Bone marrow (tissue), 2 donors: ENCODE measurements at places on chromosomes 2 and 18.

DNA sequence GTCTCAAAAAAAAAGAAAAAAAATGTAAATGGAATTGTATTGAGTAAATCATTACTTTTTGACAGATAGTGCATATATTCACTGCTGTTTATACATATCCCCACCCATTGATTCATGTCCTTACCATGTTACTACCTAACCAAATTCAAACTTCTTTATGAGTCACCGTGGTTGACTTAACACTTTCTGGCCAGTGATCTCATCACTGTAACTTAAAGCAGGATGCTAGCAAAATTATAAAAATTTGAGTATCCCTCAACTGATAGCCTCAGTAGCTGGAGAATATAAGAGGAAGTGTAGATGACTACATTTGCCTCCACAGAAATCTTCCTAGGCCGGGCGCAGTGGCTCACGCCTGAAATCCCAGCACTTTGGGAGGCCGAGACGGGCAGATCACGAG is 13.4 kb downstream of the CNOT9 start:
- no peak for DNase-seq

- no peak for DNase-seq
These were observed 92.6 kb downstream of the LYPD6 start for GRCh38 chr2:149422991-149423338.

DNA sequence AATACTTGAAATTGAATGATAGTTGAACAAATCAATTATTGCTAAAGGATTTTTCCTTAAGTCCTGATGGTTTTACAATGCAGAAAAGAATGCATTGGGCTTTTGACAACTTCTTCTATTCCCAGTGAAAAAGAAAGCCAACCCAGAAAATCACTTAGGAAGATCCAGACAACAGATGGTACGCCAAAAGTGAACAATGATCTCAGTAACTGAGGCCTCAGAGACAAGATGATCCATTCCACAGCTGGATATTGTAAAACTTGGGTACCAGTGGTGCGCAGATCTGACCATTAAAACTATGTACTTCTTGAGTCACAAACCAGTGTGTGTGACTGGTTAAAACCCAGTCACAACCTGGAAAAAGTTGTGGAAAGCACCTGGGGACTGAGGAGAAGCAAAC is 173.5 kb downstream of the ETAA1 start:
- DNase-seq, result no peak

GRCh38 chr2:100990650-100991403 is 11.3 kb upstream of the RPL31 start:
- DNase-seq, result no peak

DNA sequence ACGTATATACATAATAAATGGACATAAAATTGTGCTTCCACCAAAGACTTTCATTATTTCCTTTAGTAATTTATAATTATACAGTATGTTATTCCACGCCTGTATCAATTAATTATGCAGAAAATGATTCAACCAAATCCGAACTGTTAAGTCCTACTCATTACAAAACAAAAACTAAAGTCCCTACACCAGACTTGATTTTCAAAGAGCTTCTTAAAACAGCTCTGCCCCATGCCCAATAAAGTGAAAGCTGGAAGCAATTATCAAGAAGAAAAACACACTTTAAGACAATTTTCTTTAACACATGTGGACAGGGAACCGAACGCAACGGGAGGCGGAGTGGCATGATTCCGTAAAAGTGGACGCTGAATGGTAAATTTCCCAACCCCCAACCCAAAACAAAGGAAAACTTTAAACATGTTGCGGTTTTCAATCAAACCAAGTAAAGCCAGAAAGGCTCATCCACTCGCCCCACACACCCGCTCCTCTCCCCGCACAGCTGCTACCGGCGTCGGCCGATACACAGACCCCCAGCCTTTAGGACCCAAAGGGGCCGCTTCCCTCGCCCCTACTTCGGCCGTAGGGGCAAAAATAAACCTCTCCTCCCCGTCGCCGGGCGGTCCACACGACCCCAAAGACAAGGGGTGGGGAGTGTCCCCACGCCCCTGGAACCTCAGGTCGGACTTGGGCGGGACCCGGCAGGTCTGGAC is 705 bp downstream of the YES1 start:
- no peak for DNase-seq

DNA sequence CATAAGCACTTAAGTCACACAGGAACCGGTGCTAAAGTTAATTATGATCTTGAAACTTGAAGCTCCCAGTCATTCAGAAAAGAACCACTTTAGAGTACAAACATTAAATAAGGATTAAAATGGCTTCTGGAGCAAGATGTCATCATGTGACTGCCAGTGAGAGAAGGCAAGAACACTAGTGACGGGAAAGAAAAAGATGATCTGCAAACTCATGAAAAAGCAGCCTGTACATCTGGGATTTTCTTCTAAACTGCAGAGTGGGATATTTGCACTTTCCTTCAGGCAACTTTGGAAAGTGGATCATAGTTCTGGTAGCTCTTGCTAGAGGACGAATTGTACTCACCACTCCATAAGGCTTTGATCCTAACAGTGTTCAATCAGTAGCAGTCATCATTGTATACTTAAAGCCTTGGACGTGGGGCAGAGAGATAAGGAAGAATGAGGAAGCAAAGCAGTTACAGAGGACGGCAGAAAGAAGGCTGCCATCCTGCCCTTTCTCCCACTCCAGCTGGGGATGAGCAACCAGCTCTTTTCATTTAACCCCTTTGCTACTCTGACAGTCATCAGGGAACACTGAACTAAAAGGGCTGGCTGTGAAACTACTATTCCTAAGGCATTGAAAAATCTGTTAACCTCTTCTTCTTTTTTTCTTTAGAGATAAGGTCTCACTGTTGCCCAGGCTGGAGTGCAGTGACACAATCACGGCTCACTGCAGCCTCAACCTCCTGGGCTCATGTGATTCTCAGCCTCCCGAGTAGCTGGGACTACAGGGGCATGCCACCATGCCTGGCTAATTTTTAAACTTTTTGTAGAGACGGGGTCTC is 18.1 kb downstream of the ABHD3 start:
- DNase-seq, result peak; percentile 53

- DNase-seq, result no peak
These were observed 538.2 kb upstream of the TNP1 start for GRCh38 chr2:217398101-217398500.

- no peak for DNase-seq
These were observed 50.0 kb downstream of the HDHD2 start for GRCh38 chr18:47100212-47100831.

- no peak for DNase-seq
These were observed 33.7 kb upstream of the ZNF516 start for GRCh38 chr18:76528477-76529432.

DNA sequence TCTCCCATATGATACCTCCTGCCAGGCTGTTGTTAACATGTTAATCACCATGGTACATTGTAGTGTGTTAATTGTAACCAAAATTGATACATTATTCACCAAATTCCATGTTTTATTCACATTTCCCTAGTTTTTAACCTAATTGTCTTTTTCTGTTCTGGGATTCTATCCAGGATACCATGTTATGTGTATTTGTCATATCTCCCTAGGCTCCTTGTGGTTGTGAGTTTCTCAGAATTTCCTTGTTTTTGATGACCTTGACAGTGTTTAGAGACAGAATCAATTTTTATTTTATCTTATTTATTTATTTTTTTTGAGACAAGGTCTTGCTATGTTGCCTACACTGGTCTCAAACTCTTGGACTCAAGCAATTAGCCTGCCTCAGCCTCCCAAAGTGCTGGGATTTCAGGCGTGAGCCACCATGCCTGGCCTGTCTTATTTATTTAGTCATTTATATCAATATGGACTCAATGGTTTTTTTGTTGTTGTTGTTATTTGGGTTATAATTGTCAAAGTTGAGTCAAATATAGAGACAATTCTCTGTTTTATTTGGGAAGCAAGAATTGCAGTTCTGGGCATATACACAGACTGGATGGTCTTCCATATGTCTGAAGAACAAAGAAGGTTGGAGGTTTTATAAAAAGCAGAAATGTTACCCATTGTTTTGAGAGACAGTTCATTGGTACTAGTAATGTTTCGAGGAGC is 42.6 kb downstream of the INPP4A start:
- no peak for DNase-seq

- peak; percentile 15 for DNase-seq
These were observed 35.7 kb upstream of the POLE4 start for GRCh38 chr2:74922592-74923227.

GRCh38 chr2:151943461-151943860 is 115.2 kb upstream of the ARL5A start:
- no peak for DNase-seq

GRCh38 chr18:59646963-59647307 is 50.3 kb downstream of the CCBE1 start:
- DNase-seq, result no peak

DNA sequence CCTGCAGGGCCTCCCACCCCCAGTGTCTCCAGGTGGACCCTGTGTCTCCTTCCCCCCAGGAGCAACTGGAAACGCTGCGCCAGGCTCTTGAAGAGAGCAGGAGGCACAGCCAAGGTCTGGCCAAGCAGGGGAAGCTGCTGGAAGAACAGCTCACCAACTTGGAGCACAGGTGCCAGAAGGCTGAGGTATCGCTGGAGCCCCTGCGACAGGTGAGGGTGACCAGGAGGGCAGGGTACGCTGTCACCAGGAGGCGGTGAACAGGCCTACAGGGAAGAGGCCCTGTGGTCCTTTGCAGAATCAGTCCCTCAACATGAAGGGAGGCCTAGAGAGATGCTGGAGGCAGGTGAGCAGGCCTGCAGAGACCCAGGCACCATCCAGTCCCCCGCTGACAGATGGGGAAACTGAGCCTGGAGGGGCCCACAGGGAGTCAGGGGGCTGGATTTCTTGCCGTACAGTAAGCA is 15.6 kb upstream of the SNED1 start:
- no peak for DNase-seq

GRCh38 chr18:58754544-58755068 is 83.3 kb downstream of the MALT1 start:
- peak; percentile 45 for DNase-seq

DNA sequence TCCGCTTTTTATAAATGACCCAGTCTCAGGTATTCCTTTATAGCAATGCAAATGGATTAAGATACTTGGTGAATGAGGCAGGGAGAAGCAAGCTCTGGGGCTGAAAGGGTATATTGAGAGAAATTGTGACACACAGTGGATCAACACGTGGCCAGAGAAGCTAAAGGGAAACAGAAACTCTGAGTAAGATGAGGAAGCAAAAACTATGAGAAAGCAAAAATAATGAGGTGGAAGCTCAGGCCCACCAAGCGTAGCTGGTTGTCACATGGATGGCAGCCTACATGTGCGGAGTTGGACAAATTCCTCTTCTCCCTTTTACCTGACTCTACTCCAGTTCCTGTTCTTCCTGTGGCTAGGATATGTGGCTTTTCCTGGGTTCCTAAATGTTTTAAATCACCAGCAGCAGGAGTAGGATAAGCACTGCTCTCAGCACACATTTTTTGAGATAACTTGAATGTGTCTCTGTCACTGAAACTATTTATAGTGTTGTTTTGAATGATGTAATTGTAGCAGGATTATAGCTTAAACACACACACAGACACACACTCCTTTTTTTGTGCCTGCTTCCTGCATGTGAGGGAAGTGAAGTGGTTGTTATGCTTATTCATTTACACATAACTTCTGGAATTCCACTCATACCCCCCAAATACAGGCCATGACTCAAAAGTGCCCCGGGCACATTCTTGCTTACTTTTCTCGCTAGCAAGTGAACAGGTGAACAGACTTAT is 30.1 kb upstream of the EPC2 start:
- DNase-seq, result peak; percentile 90

- peak; percentile 51 for DNase-seq
These were observed 14.9 kb downstream of the IL1B start for GRCh38 chr2:112821682-112822081.

GRCh38 chr2:11949732-11950523 is 203.5 kb downstream of the LPIN1 start:
- DNase-seq, result peak; percentile 75

DNA sequence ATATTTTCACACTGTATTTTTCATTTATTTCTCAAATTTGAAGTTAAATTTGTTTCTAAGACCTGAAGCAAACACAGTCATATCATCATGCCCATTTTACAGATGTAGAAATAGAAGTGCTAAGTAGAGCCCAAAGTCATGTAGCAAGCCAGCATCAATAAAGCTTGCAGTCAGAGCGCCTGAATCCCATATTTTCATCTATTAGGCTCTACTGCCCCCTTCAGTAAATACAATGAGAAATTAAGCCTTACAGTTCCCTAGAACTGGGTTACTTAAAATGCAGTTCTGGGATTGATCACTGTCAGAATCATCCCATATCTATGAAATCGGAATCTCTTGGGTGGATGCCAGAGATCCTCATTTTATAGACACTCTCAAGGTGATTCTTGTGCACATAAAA is 419.9 kb downstream of the TGIF1 start:
- no peak for DNase-seq

DNA sequence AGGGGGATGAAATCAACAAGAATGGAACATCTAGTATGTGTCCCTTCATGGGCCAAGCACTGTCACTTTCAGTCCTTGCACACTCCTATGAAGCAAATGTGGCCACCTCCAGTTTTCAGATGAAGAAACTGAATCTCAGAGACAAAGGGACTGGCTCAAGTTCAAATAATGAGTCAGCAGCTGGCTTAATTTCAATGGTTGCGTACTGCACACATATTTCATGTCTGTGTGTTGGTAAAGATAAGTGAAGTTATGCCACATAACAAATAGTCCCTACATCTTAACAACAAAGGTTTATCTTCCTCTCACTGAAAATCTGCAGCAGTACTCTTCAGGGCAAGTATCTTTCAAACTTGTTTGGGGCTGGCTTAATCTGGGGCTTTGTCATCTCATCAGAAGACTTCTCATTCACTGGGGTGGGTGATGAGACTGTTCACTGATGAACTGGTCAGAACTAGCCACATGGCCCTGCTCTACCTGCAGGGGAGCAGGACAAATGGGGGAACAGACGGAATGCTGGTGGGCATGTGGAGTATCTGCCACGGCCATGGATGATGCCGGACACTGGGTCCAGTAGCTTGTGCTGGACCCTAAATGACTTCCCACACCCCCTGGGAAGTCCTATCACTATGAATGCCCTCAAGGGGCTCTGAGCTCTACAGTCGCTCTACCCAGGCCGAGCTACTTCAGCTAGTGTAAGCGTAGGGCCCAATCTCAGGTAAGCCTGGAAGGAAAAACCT is 263.2 kb downstream of the CYP26B1 start:
- no peak for DNase-seq

- DNase-seq, result no peak
These were observed 101.2 kb downstream of the ZNF236 start for GRCh38 chr18:76923485-76924085.

GRCh38 chr2:10661846-10662245 is 27.9 kb downstream of the NOL10 start:
- DNase-seq, result no peak

DNA sequence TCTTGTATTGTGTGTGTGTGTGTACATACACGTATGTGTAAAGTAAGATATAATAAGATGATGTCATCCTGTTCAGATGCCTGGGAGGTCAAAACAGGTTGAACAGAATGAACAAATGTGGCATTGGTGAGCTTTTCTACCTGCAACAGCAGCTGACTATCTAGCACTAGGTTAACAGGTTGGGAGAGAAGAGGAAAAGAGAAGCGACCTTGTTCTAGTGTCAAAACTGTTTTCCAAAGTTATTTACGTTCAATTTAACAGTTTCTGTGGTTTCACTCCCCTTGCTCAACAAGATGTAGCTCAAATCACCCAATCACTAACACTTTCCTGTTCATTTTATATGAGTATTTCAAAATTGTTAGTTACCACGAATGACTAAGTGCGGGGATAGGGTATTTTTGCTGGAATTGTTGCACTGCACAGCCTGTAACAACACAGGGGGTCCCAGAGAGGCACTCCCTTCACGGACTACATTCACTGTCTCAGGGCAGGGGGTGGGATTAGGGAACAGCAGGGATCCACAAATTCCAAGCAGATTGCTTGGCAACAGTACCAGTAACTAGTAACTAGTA is 67.5 kb upstream of the DTNB start:
- DNase-seq, result no peak
